Brain (organoid and tissue), 16 donors: ENCODE measurements at places on chromosomes 16 and 17.

DNA sequence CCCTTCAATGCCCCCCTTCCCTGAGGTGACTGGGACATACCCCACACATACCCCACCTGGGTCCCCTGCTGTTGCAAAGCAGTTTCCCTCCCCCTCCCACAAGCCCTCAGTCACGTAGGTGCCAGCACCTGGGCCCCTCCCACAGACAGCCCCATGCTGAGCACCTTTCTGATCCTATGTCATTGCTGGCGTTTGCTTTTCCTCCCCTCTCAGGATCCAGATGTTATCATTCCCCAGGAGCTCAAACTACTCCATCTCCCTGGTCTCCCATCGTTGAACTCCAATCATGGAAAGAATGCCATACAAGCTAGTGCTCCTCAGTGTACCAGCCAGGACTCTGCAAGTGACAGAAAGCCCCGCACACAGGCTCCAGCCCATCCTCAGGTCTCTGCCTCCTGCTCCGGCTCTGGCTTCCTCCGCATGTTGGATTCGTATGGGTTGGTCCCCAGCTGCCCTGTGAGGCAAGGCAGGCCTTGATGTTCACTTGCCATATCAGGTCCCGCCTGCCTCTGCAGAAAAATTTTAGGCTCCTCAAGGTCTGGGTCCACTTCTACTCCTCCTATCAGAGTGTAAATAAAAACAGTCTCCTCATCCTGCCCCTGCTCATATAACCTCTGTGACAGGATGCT, 31.4 kb upstream of the MED9 start:
- DNase-seq: no peak

GRCh38 chr17:32519228-32520103, 32.7 kb downstream of the CDK5R1 start:
- peak; percentile 96 for DNase-seq

DNA sequence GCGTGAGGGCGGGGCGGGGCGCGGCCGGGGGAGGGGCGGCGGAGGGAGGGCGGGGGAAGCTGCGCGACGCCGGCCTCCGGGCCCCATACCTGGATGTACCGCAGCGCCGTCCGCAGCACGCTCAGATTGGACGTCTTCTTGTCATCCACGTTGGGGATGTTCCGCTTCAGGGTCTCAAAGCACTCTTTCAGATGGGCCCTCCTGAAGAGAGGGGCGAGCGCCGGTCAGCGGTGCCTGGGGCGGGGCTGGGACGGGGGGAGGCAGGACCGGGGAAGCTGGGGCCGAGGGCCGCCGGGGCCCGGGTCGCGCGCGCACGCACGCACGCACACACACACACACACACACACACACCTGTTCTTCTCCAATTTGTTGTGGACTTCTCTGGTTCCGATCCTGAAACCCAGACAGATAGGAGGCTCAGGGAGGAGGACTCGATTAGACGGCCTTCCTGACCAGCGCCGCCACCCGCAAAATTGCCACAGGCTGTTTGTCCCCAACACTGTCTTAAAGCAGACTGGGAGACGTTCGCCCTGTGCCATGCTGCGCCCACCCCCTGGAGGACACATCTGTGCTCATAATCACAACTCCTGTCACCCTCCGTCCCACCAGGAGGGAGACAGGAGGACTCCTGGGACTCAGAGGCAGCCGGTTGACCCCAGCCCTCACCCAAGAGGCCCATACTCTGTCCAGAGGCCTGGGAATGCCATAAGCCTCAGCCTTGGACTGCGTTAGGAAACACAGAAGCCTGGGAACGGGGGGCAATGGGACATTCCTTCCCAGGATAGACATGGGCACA, 6.7 kb downstream of the MNT start:
- no peak for DNase-seq

- DNase-seq: peak; percentile 97
Observed at GRCh38 chr16:3152277-3152990, 17.6 kb downstream of the ZNF213 start.

DNA sequence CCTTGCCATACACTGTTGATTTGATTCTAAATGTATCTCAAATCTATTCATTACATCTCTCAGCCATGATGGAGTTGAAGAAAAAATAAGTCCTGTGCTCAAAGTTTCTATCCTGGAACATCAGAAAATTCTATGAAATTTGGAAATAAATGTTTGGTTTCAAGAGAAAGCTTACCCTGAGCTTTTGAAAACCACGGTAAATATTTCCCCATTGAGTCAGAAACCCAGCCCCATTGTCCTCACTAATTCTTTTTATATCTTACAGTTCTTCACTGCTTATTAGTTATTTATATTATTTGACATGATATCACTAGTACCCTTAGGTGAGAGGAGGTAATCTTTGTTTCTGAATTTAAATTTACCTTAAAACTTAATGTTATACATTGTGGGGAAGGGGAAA, 128.5 kb downstream of the MRTFB start:
- no peak for DNase-seq

DNA sequence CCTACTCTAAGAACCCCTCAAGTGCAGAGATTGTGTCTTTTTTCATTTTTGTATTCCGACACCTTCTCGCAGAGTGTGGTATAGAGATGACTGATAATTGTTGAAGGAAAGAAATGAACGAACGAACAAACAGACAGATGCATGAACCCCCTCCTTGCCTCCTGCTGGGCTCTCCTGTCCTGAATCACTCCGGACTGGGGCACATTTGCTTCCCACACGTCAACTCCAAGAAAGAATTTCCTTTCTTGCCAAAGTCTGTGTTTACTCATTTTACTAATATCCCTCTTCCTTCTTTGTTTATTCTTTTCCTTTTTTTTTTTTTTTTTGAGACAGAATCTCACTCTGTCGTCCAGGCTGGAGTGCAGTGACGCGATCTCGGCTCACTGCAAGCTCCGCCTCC, 37.5 kb upstream of the BHLHA9 start:
- no peak for DNase-seq

GRCh38 chr17:82892899-82893565, 53.2 kb upstream of the ZNF750 start:
- no peak for DNase-seq

GRCh38 chr16:84408314-84408690, 40.0 kb downstream of the ATP2C2 start:
- no peak for DNase-seq

- DNase-seq: no peak
Observed at GRCh38 chr17:50035421-50035879, 20.5 kb upstream of the ITGA3 start.

DNA sequence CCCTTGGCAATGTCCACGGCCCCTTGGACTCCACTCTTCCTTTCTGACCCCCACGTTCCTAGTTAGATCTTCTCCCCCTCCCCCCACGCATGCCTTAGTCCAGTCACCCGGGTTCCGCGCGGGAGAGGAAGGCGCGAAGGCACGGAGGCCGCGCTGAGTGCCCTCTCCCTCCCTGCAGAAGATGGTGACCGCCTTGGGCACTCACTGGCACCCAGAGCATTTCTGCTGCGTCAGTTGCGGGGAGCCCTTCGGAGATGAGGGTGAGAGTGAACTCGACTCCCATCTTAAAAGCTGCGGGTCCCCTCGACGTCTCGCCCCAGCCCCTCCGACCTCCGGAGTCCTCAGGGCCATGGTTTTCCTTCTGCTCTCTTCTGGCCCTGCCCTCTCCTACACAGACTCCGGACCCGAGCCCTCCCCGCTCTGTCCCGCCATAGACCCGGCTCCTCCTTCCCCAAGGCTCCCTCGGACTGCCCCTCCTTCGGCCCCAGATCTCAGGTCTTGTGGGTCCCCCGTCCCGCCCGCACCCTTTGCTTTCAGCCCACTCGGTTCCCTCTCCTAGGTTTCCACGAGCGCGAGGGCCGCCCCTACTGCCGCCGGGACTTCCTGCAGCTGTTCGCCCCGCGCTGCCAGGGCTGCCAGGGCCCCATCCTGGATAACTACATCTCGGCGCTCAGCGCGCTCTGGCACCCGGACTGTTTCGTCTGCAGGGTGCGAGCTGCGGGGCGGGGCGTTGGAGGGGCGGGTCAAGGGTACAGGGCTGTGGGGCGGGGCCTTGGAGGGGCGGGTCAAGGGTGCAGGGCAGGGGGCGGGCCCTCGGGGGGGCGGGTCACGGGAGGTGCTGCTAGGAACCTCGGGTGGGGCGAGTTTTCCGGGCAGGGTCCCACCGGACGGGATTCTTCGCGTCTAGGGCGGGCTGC, 4.6 kb downstream of the TGFB1I1 start:
- DNase-seq: peak; percentile 16

DNA sequence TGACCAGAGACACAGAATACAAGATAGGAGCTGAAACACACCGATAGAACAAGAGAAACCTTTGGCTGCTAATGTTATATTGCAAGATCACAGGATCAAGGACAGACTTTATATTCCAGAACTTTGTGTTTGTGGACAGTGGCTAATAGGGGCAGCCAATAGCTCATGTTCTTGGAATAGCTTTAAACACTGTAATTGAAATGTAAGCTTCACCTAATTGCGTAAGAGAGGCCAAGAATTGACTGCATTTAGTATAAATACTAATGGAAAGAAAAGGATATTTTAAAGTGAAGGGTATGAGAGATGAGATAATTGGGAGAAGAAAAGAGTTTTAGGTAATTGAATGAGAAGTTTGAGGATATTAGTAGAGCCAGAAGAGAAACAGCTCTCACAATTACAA, 758.8 kb downstream of the CDH11 start:
- DNase-seq: no peak

DNA sequence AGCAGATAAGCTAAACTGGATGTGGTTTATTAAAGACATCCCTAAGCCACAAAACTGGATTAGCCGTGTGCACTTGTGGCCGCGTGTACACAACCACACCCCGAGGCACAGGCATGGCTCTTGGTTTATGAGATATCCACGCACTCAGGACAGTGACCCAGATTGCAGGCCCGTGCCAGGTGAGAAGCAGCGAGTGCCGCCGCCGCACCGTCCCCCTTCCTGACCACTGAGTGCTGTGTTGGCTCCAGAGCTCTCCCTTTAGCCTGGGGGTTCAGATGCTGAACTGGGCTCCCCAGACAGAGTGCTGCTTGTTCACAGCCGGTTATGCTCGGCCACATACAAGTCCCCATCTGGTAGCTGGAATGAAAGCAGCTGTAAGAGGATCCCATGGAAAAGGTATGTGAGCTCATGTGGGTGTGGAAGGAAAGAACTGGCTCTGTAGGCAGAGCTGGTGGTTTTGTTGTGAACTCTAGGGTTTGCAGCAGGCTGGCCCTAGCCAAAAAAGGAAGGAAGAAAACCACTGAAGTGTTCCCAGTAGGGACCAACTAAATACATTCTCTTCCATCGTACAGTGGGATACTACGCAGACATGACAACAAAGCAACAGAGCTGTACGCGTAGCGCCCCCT, 29.5 kb downstream of the KNOP1 start:
- DNase-seq: no peak

GRCh38 chr16:53511403-53512280, 8.6 kb upstream of the AKTIP start:
- DNase-seq: no peak

DNA sequence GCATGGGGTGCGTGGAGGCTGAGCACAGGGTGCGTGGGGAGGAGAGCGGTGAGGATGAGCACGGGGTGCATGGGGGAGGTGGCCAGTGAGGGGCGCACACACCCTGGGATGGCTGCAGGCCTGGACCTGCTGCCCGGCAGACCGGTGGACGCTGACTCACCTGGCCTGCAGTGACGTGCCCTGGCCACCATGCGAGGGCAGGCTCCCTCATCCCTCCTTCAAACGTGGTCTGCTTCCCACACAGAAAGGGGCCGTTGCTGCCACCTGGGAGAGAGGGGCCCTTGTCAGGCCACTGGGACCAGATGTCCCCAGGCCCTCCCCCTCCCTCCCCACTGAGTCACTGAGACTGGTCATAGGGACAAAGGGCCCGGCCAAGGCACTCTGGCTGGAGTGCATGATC, 20.1 kb upstream of the APRT start:
- no peak for DNase-seq
